Breast epithelium (tissue), 4 donors: ENCODE measurements at places on chromosomes 3 and 15. TPM values are rescaled to one million over a fixed set of nuclear protein-coding genes. Genes with fewer than 3 reads are reported as not detected.

MYH15 gene
- total RNA-seq = not detected

- no peak for DNase-seq
Measured at GRCh38 chr3:119194237-119195150, 21.1 kb downstream of the UPK1B start.

GRCh38 chr15:80970018-80970657 is 19.5 kb downstream of the MESD start:
- DNase-seq = peak; percentile 66

- DNase-seq = no peak
Measured at GRCh38 chr3:31106204-31106603, 211.7 kb upstream of the GADL1 start.

SPTBN5 gene
- 2.0 TPM for total RNA-seq

ARHGEF26 gene
- total RNA-seq = 16.7 TPM

DNA sequence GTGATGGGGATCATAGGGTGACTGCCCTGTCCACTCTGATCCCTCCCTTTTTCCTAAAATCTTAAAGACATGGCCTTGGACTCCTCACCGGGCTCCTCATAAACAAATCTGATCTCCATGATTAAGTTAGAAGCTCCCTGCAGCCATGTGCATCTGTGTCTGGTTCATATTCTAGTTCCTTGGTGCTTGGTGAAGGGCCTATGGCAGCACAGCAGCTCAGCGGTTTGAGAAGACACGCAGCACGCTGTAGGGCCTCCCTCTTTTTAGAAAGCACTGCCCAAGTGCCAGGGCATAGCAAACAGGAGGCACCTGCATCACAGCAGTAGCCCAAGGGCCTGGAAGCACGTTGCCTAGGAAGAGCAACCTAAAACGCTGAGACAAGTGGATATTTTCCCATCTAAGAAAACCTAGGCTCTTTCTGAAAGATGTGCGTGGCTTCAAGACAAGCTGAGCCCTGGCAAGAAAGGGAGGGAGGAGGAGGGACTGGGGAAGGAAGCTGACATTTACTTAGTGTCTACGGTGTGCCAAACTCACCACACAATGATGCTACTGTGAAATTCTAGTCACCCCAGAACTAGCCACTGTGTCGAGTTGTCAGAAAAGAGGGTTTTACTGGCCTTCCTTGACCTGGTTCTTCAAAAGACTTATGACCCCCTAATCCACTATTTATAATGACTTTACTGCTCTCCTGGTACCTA is 14.9 kb upstream of the ULK3 start:
- DNase-seq = no peak
